ENCODE measurements at places on chromosomes 2 and 18.

DNA sequence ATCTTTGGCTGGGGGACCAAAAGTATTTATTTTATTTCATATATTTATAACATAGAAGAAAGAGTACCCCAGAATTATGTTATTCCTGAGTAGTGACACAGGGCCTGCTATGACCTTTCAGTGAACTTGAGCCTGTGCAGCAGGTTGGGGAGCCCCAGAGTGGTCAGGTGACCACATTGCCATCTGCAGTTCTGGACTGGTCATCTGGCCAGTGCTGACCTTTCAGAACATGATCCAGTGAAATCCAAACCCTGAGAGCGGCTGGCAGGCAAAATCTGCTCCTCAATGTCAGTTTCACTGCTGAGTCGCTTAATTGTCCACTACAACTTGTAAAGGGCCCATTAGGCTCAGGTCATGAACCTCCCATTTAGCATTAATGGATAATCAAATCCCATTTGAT is 336.7 kb upstream of the KCNH7 start:
- no peak for DNase-seq

- DNase-seq: no peak
Observed at GRCh38 chr18:13474907-13475545, 251.3 kb downstream of the FAM210A start.

GRCh38 chr2:240933048-240933965 is 27.2 kb downstream of the CROCC2 start:
- peak; percentile 3 for DNase-seq

GRCh38 chr2:57878171-57878865 is 168.3 kb upstream of the VRK2 start:
- no peak for DNase-seq

GRCh38 chr2:95052307-95052706 is 26.8 kb downstream of the MAL start:
- DNase-seq: no peak
